ENCODE measurements at places on chromosomes 13 and 19.

DNA sequence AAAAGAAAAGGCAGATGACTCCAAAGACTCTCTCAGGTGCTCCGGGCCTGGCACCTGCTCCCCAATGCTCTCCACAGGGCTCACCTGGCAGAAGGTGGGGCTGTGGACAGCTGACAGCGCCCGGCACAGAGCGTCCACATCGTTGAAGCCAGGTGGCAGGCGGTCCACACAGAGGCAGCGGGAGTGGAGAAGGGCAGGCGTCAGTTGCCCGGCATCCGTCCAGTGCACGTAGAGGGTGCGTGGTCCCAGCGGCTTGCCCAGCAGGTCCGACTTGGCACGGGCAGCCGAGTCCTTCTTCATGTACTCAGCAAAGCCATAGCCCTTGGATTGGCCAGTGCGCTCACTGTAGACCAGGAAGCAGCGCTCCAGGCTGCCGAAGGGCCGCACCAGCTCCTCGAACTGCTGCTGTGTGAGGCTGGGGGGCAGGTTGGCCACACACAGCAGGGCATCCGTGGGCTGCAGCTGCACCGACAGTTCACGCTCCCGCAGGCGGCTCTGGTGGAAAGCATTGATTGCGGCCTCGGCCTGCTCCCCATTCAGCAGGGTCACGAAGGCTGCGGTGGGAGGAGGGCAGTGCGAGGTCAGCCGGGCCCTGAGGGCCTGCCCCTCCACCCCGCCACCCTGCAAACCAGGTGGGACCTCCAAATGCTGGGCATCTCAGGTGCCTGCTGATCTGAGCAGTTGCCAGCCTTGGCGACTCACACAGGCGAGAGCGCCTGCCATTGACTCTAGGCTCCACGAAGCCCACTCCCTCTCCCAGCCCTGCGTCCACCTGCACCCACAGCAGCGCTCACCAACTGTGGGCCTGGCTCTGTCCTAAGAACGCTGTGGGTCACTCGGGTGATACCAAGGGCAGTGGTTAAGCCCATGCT is 4.5 kb downstream of the RAVER1 start:
- no peak for DNase-seq

DNA sequence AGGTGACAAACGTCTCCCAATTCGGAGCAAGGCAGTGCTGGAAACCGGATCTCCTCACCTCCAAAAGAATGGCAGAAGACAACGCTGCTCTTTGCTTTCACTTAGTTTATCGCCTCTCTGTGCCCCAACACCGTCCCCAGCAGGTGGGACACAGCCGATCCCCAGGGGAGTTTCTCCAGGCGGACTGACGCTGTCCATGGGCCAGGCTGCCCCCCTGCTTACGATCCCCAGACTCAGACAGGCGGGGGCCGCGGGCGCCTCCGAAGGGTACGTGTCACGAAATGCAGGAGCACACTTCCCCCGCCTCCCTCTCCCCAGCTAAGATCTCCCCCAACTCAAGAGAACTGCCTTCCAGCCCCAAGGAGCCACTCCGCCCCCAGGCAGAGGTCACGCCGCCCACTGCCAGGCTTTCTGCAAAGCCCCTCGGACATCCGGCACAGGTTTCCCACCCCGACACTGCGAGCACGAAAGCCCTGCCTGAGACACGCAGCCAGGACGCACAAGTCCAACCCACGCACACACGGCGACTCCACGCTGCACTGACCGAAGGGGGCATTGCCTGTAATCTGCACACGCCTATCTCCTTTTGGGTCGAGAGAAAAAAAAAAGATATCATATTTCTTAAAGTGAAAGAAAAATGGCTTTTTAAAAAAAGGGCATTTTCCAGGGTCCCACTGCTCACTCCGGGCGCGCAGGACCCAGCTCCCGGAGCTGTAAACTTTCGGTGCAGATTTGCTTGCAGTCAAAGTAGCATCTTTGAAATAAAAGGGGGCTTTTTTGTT is 2.0 kb downstream of the SPRY2 start:
- peak; percentile 65 for DNase-seq

DNA sequence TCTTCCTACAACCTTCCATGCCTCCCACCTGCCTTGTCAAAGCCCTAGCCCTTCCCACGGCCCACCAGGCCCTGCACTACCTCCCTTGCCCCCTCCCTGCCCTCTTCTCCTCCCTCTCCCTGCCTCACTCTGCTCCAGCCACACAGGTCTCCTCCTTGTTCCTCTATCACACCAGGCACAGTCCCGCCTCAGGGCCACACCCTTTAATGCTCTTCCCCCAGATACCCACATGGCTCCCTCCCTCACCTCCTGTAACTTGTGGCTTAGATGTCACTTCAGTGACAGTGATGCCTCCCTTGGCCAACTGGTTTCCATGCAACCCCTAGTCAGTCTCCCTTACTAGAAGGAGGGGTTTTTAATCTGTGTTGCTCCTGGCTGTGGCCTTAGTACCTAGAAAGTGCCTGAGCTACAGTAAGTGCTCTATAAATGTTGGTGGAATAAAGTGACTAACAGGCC is 1.3 kb downstream of the SIRT6 start:
- DNase-seq: no peak

DNA sequence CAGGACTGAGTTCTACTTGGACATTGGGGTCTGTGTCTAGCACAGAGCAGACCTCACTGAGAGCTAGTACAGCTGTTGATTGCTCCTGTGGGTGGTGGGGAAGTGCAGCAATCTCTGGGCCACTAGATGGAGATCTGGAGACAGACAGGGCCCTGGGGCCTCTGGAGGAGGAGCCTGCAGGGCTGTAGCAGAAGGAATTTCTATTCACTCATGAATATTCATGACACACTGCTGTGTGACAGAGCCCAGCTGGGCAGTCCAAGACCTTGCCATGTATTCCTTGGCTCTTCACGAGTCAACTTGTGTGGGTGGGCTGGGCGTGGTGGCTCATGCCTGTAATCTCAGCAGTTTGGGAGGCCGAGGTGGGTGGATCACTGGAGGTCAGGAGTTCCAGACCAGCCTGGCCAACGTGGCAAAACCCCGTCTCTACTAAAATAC is 37.5 kb downstream of the SUGP2 start:
- DNase-seq: peak; percentile 75

GRCh38 chr19:45786533-45786894 is 4.2 kb upstream of the DMPK start:
- no peak for DNase-seq

DNA sequence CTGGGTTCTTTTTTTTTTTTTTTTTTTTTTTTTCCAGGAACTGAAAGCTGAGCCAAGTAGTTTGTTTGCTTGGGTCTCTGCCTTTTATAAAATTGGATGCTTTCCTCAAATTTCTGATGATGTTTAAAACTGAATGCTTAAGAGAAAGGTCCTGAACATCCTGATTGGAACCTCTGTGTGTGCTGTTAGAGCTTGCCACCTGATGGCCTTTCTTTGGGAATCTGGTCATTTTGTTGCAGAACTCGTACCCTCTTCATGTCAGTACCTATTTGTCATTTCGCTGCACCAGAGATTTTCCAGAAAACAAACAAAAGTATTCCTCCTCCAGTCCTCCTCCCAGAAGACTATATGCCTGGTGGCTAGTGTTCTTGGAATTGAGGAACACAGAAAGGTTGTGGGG is 81.2 kb upstream of the KLF12 start:
- DNase-seq: no peak

- DNase-seq: no peak
These were observed 120.9 kb downstream of the NUFIP1 start for GRCh38 chr13:44868397-44868796.

DNA sequence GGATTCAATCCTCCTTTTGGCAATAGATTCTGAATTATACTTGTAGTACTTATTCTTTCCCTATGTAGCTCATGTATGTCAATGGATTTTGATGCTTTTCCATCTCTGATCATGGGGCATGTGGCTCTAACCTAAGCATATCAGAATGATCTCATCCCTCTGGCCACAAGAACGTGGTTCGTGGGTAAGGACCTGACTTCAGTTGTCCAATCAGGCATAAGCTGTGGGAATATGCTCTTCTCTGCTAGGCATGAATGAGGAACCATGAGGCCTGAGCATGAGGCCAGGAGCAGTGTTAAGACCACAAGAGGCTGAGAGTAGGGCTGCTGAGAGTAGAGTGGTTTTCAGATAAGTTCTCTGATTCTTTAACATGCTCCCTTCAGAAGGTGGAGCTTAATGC is 292.4 kb upstream of the TSHZ3 start:
- no peak for DNase-seq

- DNase-seq: peak; percentile 71
These were observed 848 bp upstream of the CEBPA start for GRCh38 chr19:33302974-33303790.

DNA sequence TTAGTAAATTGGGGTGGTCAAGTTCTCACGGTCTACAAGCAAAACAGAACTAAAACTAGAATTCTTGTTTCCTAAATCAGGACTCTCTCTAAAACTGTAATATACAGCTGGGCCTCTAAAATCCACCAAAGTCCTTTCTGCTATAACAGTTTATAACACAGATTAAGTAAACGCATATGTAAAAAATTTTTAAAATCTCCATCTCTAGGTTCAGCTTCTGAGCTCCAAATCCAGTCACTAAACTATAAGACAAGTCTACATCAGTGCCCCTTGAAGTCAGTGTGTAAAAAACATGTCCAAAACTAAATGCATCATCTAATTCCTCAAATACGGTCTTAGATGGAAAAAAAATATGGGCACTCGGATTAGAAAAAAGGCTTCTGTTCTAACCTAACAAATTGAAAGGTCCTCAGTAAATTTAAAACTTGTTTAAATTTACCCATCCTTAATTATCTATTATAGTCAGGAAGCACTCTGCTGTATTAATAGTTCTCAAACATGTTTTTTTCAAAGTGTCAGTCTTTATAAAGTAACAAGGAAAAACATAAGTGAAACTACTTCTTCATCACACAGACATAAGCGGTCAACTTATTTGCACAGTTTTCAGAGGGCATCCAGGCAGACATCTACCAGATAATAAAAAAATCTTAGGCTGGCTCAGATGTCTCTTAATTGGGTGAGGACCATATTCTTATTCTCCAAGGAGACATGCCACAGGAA is 33.6 kb downstream of the ELF1 start:
- DNase-seq: no peak

DNA sequence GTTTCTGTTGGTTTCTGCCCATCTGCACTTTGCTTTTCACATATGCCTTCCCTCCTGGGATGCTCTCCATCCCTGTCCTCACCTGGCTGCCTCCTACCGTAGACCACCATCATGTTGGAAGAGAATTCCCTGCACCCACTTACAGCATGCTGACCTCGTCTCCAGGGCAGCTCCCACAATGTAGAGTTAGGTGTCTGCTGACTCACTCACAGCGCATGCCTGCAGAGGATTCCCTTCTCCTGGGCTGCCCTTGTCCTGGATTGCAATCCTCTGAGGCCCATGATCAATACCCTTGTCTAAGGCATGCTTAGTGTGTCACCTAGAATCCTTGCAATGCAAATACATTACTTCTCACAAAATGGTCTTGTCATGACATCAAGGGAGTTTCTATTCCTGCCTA is 43.6 kb downstream of the STOML3 start:
- no peak for DNase-seq

GRCh38 chr13:52356327-52356726 is 49.6 kb downstream of the THSD1 start:
- no peak for DNase-seq

DNA sequence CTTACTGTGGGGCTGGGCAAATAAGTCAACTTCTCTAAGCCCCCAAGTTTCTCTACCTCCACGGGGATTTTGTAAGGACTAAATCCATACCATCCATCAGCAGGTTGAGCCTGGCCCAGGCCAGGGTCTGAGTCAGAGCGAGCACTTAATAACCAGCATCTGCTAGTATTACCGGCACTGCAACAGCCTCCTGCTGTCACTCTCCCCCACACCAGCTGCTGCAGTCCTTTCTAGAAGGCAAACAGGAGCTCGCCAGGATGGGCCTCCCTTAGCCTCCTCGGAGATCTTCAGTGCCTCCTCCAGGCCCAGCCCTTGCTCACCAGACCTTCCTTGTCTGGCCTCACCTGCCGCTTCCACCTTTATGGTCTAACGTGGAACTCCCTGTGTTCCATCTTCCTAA is 3.2 kb downstream of the NAPA start:
- peak; percentile 79 for DNase-seq

- no peak for DNase-seq
These were observed 663.2 kb upstream of the SGCG start for GRCh38 chr13:22517544-22517943.

GRCh38 chr13:35554972-35555623 is 78.6 kb upstream of the MAB21L1 start:
- DNase-seq: no peak

DNA sequence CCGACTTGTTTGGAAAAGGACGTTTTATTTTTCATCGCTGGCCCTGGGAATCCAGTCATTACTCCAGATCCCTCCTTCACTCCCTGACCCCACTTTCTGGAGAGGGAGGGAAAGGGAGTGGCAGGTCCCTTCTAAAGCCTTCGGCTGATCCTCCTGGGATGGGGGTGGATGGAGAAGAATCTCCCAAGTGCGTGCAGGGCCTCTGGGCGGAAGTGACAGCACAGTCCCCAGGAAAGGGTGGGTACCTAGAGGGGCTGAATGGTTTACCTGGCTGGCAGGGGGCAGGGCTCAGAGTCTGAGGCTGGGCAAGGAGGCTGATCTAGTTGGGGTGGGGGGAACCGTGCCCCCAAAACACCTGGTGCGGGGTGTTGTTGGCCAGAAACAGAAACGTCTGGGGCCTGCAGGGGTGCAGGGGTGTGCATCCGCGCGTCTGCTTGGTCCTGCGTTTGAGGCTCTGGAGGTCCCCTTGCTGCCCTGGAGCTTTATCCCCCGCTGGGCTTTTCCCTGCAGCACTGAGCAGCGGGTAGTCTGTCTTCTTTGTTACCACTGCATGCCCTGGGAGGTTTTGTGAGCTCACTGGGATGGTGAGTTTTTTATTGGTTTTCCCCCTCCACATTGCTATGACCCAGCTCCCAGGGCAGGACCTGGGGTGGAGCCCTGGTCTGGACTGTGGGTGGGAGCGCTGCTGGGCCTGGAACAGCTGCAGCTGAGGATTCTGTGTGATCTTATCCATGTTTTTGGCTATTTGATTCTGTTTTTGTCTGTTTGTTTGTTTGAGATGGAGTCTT is 3.0 kb upstream of the ZNF628 start:
- no peak for DNase-seq

DNA sequence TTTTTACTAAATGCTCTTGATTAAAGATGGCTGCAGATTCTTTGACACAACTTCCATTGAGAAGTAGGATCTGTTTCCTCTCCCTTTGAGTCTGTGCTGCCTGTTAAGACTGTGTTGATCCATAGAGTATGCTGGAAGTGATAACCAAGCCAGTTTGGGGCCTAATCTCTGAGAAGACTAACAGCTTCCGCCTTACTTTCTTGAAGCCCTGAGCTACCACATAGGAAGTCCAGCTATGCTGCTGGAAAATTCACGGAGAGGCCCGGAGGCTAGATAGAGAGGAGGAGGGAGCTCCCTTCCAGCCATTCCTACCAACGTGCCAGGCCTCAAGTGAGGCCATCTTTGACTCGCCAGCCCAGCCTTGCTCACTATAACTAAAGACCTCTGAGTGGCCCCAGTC is 12.5 kb downstream of the RAP2A start:
- no peak for DNase-seq

GRCh38 chr13:102847272-102848234 is 1.7 kb downstream of the ERCC5 start:
- DNase-seq: no peak

GRCh38 chr13:75220238-75220542 is 261.8 kb downstream of the TBC1D4 start:
- DNase-seq: no peak

GRCh38 chr19:56625708-56626107 is 17.3 kb upstream of the SMIM17 start:
- DNase-seq: no peak

All from glutamatergic neuron (in vitro differentiated cells).